Dermis microvascular lymphatic vessel endothelial cell (primary cell): ENCODE measurements at places on chromosomes 3 and 15.

GRCh38 chr3:21705769-21706168 is 45.2 kb downstream of the ZNF385D start:
- DNase-seq: peak; percentile 74

- DNase-seq: no peak
Observed at GRCh38 chr3:170128259-170128976, 53.1 kb downstream of the PHC3 start.

DNA sequence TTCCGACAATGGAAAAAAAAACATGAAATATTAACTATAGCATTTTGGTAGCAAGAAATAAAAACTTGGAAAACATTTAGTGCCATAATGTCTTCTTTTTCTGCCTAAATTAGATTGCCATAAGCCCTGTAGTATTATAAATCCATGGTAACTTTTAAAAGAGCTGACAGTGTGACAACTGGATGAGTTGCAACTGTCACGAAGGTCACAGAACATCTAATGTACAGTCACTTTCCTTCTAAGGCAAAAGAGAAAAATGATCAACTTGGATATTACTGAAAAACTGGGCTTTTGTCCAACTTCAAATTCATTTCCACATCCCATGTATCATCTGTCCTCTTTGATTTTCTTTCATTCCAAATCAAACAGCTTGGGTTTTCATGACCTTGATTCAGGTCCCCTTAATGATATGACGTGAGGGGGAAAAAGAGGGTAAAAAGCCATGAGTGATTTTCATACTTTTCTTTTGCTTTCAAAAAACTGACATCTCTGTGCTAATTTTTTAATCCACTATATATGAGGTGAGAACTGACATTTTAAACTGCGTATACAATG is 602 bp downstream of the CPB1 start:
- no peak for DNase-seq

DNA sequence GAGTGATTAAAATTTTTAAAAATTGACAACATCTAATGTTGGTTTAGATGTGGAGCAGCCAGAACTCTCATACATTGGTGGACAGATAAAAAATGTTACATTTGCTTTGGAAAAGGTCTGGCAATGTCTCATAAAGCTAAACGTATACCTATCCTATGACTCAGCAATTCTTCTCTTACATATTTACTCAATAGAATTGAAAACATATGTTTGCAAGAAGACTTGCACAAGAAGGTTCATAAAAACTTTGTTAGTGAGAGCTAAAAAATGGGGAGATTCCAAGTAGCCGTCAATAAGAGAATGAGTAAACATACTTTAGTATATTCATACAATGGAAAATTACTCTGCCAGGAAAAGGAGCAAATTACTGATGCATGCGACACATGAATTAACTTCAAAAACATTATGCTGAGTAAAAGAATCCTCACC is 30.0 kb downstream of the MASP1 start:
- no peak for DNase-seq

GRCh38 chr3:124771083-124771445 is 40.8 kb downstream of the UMPS start:
- DNase-seq: no peak

DNA sequence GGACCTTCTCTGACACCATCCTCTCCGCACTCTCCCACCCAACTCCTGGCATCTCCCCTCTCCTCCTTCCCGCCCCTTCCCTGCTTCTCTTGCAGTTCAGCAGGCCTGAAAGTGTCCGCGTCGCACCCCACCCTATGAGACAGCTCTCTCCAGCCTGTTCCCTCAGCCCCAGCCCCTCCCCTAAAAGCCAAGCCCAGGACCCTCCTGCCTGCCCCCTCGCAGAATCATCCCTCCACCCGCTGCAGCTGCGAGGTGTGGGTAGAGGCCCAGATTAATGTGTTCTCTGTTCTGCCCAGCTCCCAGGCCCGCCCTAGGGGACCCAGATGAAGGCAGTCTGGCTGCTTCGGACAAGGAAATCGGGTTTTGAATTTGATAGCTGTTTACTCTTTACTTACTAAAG is 410 bp downstream of the PRR23E start:
- no peak for DNase-seq

GRCh38 chr15:42035435-42035761 is 14.6 kb upstream of the PLA2G4E start:
- DNase-seq: no peak

GRCh38 chr3:100710261-100710968 is 1.1 kb downstream of the TFG start:
- DNase-seq: no peak
